CD8-positive, alpha-beta memory T cell (primary cell): ENCODE measurements at places on chromosomes 2 and 18.

DNA sequence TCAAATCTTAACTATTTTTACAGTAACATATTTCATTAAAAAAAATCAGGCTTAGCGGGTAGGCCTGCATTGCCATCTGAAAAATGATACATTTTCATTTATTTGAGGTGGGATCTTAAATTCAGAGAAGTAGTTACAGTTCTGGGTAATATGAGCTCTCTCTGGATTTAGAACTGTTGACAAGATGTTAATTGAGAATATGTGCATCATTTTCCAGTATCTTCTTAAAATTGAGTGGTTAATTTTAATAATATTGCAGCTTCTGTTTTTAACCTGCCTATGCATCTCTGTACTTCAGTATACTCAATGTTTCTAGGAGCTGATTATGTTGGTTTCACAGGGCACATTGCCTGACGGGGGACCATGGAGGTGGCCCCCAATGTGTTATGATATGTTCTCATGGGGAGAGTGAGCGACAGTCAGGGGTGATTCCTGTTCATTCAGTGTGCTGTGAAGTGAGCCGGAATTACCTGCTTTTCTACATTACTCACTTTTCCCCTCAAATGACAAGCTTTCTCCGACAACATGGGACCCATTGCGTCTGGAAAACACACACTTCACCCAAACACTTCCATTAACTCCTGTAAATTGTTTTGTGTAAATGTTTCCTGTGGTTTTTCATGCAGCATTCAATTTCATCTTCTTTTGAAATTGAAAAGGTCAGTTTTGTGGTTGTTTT is 406.2 kb downstream of the MTX2 start:
- DNase-seq, result no peak

GRCh38 chr2:164044622-164045021 is 308.8 kb upstream of the FIGN start:
- DNase-seq, result no peak

DNA sequence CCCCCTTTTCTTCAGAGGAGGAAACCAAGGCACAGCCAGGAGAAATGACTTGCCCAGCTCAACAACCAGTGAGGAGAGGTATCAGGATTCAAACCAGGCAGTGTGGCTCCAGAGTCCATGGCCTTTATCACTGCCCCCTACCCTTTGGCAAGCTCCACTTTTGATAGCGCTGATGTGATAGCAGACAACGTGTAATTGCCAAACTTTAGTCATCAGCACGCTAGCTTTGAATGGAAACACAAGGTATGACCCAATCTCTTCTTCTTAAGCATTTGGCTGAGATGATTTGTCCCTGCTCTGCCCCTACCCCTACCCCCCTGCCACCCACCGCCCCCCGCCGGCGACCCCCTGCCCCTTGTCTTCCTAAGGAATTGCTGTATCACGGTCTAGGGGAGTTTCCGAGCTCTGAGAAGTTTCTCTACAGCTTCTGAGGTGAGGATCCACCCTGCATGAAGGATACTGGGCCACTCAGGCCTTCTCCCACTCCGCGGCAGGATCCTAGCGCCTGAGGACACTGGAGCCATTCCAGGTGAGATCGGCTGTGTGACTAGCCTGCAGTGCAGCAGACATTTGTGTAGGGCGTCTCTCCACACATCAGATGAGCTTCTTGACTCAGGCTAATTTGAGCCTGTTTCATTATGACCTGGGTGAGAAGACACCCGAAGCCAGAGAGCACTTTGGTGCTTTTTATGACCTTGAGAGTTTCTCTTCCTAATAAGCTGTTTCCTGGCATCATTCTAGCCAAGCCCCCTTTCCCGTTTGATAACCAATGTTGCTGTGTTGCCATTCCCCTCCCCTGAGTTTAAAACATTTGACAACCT is 75.1 kb upstream of the MAP4K4 start:
- DNase-seq, result no peak

DNA sequence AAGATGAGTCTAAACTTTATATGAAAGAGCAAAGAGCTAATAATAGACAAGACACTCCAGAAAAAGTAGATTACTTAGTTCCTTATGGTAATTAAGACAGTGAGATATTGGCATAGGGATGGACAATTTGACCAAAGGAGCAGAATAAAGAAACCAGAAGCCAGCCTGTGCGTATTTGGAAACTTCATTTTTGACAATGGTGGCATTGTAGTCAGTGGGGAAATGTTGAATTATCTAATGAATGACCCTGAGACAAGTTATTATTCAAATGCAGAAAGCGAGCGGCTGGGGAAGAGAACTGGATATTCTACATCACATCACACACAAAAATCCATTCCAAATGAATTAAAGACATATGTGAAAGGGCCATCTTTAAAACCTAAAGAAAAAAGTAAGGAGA is 144.3 kb downstream of the DTNB start:
- DNase-seq, result no peak

- DNase-seq, result no peak
Measured at GRCh38 chr2:127074358-127074757, 32.6 kb downstream of the BIN1 start.

- no peak for DNase-seq
Measured at GRCh38 chr2:239597216-239597615, 196.4 kb upstream of the HDAC4 start.
